ENCODE measurements at places on chromosomes 5 and 9.

- no peak for DNase-seq
These were observed 14.5 kb upstream of the AFAP1L1 start for GRCh38 chr5:149257131-149257530.

- DNase-seq: no peak
These were observed 56.9 kb upstream of the ALDH1A1 start for GRCh38 chr9:73009649-73010288.

GRCh38 chr9:120710110-120710981 lies 3.9 kb downstream of the MEGF9 start:
- DNase-seq: peak; percentile 79

DNA sequence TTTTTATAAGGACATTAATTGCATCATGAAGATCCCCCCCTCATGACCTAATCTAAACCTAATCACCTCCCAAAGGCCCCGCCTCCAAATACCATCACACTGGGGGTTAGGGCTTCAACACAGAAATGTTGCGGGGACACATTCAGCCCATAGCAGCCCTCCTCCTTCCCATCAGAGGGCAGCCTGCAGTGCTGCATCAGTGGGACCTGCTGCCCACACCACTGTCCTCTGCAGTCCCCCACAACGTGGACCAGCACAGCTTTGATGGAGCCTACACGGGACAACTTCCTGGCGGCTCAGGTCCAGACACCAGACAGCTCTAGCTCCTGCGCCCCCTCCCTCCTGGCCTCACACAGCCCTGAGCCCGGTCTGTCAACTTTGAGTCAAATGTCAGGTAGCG lies 70.3 kb downstream of the APTX start:
- no peak for DNase-seq

DNA sequence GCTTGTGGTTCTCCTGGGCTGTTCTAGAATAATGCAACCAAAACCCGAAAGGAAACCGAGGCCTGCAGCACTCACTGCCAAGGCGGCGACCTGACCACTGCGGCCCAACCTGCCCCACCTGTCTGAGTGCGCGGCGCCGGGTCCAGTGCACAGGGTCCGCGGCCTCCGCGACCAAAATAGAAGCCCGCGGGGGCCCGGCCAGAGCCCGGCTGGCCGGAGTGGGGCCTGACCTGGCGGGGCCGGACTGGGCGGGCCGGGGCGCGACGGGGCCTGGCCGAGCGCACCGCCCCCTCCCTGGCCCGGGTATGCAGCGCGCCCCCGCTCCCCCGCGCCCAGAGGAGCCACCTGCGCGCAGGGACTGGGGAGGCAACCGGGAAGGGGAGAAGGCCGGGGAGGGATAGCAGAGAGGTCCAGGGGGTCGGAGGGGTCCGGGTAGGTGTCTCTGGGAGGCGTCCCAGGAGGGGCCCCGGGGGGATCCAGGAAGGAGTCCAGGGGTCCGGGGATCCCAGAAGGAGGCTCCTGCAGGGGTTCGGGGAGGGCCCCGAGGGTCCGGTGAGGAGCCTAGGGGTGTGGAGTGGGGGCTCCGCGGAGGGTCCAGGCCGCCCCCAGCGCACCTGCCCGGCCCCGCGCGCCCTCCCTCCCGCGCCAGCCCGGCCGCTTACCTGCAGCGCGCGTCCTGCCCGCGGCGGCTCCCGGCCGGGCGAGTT lies 503 bp downstream of the SEMA4D start:
- DNase-seq: no peak

DNA sequence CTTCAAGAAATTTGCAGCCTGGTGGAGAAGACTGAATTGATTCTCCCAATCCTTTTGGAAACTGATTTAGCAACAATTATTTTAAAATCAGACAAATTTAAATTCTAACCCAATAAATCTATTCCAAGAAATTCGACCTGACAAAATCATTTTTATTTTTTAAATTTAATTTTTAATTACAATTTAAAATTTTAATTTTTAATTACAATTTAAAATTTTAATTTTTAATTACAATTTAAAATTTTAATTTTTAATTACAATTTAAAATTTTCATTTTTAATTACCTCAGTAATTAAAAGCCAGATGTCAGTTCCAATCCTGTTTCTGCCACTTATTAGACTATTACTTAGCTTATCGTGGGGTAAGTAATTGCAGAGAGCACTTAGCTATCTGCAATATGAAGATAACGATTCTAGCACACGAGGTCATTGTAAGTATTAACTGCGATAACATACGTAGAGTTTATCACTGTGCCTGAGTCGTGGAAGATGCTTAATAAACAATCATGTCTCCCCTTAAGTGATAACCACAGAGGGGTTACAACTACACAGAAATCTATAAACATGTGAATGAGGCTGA lies 346.4 kb upstream of the SLC24A2 start:
- DNase-seq: no peak

DNA sequence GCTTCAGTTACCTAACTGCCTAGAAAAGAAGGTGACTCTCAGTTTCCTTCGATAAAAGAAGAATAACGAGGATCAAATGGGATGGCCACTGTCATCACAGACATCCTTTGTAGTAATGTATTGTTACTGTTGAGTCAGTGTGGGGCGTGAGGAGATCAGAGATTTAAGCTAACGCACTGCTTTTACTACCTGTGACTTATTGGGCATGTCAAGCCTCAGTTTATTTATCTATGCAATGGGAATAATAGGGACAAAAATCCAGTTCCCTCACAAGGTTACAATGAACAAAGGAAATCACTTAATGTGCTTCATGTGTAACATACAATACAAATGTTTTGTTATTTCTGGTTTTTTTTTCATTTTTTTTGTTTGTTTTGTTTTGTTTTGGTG lies 255 bp upstream of the TRPM6 start:
- DNase-seq: no peak

DNA sequence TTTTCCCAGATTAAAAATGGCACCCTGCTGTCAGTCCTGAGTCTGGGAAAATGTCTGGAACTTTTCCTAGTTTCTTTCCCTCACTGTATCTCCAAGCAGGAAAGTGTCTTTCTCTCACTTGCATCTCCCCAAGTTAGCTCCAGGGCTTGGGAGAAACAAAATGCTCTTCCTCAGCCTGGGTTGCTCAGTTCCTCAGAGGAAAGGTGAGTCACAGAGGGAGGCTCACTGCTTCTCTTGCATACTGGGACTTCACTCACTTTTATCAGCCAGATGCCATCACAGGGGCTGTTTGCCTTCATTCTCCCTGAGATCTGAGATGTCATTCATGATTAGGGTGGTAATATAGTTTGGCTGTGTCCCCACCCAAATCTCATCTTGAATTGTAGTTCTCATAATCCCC lies 519.9 kb downstream of the SEMA5A start:
- DNase-seq: no peak

GRCh38 chr5:67954351-67954750 lies 261.2 kb upstream of the PIK3R1 start:
- no peak for DNase-seq

- no peak for DNase-seq
These were observed 26.2 kb upstream of the SMAD5 start for GRCh38 chr5:136106351-136107031.

- no peak for DNase-seq
These were observed 1.8 kb downstream of the NFIB start for GRCh38 chr9:14311956-14312685.

GRCh38 chr5:74633695-74634094 lies 6.8 kb downstream of the ENC1 start:
- no peak for DNase-seq

DNA sequence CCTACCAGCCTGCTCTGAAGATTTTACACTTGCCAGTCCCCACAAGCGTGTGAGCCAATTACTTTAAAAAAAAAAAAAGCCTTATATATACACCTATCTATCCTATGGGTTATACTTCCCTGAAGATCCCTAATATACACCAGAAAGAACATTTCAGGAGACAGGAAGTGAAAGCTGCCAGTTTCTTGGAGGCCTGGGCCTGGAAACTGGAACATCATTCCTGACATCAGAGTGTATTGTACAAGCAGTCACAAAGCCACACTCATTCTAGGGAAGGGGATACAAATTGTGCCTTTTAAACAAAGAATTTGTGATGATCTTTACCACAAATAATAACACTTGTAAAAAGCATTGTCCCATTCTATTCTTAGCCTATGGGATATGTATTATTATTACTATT lies 98.3 kb upstream of the FBN2 start:
- DNase-seq: no peak

- DNase-seq: no peak
These were observed 1378.7 kb upstream of the C9orf72 start for GRCh38 chr9:28951945-28952344.

DNA sequence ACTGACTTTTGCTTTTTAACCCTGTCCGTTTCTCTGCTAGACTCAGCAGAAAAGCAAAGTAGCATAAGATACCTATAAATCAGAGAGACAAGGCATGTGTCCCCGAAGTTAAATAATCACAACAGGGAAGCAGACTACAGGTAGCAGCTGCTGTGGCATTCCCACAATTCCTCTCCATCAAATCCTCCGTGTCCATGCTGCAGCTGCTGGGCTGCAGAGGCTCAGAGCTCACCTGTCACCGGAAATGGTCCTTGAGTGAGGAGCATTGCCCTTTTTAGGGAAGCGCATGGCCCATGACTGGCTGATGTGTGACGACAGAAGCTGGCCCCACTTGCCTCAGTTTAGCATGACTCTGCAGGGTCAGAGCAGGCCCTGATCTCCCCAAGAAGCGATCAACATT lies 125.0 kb downstream of the MSX2 start:
- DNase-seq: no peak

- DNase-seq: no peak
These were observed 13.3 kb downstream of the FGF18 start for GRCh38 chr5:171432583-171433351.

GRCh38 chr5:76403766-76404222 lies 709 bp downstream of the IQGAP2 start:
- peak; percentile 12 for DNase-seq

DNA sequence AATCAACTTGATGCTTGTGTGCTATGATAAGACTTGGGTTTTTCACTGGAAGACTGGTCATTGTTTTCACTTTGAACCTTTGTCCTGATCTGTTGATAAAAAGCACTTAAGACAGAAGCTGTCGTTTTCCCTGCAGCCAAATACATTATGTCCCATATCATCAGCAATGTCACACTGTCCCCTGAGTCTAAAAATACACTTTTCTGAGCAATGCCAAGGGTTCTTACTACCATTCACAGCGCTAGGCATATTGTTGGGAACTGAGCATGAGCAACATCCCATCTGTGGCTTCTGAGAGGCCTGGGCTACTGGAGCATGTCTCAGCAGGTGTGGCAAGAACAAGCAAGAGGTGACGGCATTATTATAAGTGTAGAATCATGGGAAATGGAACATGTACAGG lies 81.8 kb downstream of the SEMA6A start:
- no peak for DNase-seq

DNA sequence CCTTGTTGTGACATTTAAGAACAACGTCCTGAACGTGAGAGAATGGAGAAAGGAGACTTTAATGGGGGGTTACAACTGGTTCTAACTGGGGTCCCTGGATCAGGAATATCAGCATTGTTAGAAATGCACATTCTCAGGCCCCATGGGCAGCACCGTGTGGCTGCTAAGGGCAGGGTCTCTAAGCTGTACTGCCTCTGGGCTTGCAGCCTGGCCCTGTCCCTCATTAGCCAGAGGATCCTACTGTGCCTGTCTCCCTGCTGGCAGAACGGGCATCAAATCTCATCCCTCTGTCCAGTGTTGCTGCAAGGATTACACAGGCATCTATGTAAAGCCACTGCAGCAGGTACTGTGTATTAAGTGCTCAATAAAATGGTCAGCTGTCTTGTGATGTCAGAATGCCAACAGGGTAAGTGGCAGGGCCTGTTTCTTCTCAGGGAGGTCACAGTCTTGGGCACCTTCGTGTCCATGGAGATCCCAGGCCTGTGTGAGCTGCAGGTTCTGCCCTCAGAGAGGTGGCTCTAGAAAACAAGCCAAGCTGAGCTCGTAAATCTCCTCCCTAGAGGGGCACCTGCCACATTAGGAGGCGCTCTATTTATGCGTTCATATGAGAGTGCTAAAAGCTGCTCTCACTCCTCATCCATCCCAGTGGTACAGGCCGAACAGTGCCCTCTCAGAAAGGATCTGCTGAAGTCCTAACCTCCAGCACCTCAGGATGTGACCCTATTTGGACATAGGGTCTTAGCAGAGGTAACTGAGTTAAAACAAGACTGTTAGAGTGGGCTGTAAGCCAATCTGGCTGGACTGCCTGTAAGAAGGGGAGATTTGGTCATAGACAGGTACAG lies 210.5 kb downstream of the GADD45G start:
- DNase-seq: no peak

DNA sequence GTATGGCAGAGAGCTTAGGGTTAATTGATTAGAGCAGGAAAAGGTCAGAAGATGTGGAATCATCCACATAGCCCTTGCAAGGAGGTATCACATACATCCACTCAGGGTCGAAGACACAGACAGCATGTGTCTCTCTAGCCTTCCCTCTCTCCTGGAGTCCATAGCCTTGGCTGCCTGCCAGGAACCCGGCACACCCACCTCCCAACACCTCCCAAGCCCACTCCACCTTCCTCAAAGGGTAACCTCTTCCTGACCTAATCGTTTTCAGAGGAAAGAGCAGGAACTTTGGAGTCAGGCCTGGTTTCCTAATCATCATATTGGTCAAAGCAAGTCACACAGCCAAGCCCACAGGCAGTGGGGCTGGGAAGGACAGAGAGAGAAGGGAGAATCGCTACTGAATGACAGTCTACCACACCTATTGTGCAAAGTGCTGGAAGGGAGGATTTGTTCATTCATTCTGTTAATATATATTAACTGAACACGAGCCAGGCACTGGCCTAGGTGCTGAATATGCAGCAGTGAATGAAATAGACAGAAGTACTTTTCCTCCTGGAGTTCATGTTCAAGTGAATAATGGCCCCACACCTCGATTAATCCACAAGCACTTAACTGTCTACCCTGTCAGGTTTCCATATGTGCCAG lies 107.8 kb downstream of the KCNIP1 start:
- no peak for DNase-seq

DNA sequence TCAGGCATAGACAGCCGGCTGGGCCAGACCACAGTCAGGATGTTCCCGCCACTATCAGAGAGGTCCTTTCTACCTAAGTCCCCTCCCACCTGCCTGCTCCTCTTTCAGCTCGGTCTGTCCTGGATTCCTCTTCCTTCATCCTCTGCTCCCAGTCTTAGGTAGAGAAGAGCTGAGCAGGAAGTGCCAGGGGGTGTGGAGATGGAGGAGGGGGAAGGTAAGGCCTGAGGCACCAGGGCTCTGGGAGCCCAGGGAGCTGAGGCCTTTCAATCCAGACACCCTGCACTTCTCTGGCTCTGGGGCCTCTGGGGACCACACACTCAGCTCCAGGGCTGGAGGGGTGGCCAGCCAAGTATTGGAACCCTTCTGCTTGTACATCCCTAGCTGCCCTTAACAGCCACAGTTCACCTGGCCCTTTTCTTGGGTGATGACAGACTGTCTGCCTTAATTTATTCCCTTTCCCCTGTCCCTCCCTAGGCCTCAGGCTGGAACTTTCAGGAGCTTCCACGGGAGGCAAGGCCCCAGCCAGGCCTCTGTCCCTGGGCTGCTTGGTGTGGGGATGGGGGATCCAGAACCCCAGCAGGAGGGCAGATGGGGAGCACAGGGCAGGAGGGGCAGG lies 15.6 kb downstream of the IRF1 start:
- DNase-seq: no peak
